ENCODE measurements at places on chromosomes 7 and 10.

DNA sequence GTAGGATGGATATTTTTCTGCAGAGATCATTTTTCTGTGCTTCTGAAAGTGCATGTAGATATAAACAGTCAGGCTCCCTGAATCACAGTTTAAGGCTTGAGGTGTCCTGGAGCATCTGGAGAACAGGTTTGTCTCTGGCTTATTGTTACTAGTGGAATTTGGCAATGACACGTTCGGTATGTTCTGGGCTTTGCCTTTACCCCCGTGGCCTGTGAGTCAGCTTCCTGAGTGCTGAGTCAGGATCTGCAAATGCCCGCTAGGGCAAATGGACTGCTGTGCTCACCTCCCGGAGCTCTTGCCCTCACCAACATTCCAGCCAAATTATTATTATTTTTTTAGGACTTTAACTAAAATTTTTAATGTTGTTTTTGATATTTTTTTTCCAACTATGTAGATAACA lies 192.5 kb upstream of the PRSS1 start:
- peak; percentile 67 for DNase-seq

DNA sequence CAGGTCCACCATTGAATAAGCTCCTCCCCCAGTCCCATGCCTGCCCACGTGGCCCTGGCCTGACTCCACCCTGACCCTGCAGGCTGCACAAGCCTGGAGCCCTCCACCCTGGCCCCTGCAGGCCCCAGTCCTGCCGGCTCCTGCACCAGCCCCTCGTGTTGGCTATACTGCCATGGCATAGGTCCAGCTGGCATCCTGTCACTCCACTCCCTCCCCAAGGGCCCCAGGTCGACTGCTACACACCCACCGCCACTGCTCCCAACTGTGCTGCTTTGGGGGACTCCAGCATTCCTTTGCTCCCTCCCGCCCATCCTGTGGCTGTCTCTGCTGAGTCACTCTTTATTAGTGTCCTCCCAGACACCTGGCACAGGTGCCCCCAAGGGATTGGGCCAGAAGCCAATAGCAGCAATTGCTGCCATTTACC lies 32.4 kb upstream of the HSPA12A start:
- DNase-seq, result no peak

DNA sequence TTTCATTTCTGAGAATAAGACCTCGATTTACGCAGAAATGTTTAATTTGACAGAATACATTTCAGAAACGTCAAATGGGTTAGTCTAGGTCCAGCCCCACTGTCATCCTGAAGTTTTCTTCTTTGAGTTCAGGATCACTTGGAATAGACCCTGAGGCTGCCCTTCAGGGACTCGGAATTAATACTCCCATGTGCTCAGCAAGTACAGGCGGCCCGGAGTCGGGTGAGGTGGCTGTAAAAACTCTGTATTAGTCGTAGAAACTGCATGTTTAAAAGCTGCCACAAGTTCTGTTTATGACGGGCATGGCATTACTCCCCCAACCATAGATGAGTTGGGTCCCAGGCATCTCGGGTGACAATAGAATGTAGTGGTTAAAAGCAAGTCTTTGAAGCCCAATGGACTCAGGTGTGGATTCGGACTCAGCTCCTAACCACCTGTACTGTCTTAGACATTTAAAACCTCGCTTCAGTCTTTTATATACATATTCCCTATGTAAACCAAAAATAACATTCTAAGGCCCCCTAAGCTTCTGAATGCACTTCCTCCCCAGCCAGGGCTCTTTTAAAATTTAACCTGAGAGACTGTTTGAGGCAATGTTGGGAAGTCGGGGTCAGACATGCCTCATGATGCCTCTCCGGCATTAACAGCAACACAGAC lies 216.3 kb downstream of the ADARB2 start:
- no peak for DNase-seq

DNA sequence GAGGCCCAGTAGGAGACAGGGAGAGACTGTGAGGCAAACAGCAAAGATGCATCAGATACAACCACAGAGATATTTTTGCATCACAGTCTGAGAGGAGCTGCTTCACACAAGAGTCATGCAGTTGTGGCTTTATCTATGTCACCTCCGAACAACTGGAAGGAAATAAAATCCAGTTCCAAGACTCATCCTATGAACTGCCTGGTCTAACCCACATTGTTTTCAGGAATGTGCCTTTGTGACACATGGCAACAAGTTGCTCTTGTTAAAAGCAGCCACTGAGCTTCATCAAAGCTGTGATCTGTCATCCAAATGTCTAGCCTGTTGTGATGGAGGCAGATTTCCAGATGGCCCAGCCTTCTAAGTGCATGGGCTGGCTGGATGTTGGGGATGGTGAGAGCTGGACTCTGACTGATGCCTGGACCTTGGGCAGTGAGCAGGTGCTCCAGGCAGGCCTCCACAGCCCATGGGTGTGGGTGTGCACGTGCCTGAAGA lies 255.0 kb downstream of the BMPER start:
- no peak for DNase-seq

DNA sequence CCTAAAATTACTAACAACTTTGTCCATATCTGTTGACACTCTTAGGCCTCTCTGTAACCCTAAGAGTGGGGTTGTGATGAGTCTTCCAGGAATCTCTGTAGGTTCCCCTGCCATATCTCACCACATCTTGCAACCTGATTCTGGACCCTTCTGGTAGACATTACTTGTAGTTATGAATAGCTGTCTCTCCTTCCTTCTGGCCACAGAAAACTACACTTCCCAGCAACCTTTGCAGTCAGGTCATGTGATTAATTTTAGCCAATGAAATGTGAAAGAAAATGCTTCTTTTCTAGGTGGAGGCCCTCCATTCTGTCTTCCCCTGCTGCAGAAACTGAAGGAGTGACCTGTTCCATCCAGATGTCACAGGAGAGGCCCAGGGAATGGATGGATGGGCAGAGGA lies 147.6 kb upstream of the AOAH start:
- peak; percentile 19 for DNase-seq

- DNase-seq, result no peak
These were observed 36.8 kb downstream of the NACAD start for GRCh38 chr7:45052011-45052410.

DNA sequence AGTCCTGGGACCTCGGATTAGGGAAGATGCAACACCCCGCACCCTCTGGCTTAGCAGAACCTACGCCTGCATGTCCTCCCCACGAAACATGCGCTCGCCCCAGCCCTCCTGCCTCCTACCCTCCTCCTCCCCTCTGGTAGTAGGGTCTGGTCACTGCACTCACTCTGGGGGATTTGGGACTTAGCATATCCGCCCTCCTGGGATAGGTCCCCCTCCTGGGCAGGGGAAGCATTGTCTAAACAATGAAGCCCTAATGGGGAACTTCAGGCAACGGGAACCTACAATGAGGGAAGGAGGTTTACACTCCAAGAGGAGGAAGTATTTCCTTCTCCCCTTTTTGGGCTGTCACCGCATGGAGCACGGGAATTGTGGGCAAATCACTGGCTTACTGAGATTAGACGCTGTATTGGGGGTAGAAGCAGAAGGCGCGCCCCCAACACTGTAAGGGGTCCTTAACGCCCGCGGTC lies 892 bp downstream of the CRHR2 start:
- DNase-seq, result no peak

- DNase-seq, result no peak
These were observed 4.2 kb upstream of the TCF7L2 start for GRCh38 chr10:112945811-112946210.

- DNase-seq, result no peak
These were observed 275.8 kb downstream of the KCNMA1 start for GRCh38 chr10:77361831-77362230.

GRCh38 chr10:23474626-23475025 lies 35.8 kb downstream of the OTUD1 start:
- no peak for DNase-seq

All from Caki2 (cell line).